ENCODE measurements at places on chromosomes 3 and 15.

GRCh38 chr3:24149032-24149431 lies 203.9 kb downstream of the NR1D2 start:
- H3K27ac ChIP-seq: no peak overlapping the region
- no peak overlapping the region for H3K4me3 ChIP-seq
- H3K27me3 ChIP-seq: no peaks in the 10 kb centered on the region

GRCh38 chr15:70475407-70475781 lies 288.0 kb downstream of the UACA start:
- H3K27ac ChIP-seq: peak overlapping the region; percentile 98
- peaks cover 39% of the 10 kb centered on the region for H3K4me1 ChIP-seq
- H3K27me3 ChIP-seq: no peaks in the 10 kb centered on the region
- H3K36me3 ChIP-seq: no peaks in the 10 kb centered on the region
- DNase-seq: no peak
- H3K4me3 ChIP-seq: peak overlapping the region; percentile 23

DNA sequence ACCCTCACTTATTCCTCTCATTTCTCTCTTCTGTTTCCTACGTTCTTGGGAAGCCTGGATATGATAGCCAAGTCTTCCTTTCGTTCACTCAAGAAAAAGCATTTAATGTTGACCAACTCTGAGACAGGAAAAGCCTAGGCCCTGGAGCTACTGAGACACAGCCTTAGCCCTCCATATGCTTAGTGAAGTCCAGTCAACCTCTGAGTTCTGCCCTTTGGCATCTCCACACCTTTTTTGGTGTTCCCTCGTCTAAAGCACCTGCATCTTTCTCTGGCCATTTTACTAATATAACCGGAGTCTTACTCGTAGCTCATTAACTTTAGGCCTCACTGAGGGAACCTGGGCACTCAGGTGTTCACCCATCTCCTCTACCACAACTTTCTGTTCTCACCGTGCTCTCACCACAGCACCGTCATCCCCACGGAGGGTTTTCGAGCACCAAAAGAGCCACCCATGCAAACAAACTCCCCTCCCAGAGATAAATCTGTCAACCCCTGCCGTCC lies 632 bp downstream of the MTHFS start:
- peaks cover 5% of the 10 kb centered on the region for H3K36me3 ChIP-seq
- H3K27me3 ChIP-seq: no peaks in the 10 kb centered on the region
- peak overlapping the region; percentile 93 for H3K4me3 ChIP-seq
- no peak for DNase-seq

DNA sequence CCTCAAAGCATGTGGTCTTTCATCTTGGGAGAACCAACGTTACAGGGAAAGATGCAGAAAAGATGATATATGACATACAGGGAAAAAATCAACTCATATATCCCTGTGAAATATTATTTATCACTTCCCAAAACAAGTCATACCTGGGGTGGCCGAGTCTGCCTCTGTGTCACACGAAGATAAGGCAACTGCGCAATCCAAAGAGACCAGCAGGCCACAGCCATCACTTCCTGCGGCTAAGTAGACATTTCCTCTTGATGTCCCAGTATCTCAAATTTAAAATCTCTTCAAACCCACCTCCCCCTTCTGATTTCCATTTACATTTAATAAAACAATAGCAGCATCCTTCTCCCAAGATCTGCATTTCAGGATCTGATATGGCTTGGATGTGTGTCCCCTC lies 71.5 kb downstream of the IGF2BP2 start:
- no peaks in the 10 kb centered on the region for H3K27me3 ChIP-seq
- H3K4me3 ChIP-seq: no peak overlapping the region
- H3K4me1 ChIP-seq: peaks cover 17% of the 10 kb centered on the region
- DNase-seq: no peak
- H3K36me3 ChIP-seq: peaks cover 40% of the 10 kb centered on the region

- 0 out of 2 replicates have a peak, but pooled peaks cover 7% of the 10 kb centered on the region for H3K27me3 ChIP-seq
- H3K36me3 ChIP-seq: no peaks in the 10 kb centered on the region
- H3K27ac ChIP-seq: no peak overlapping the region
Observed at GRCh38 chr3:134618478-134619300, 32.1 kb downstream of the KY start.

All from SJSA1 (cell line).